Iris pigment epithelial cell (primary cell): ENCODE measurements at places on chromosomes 5 and 9.

- DNase-seq, result no peak
Measured at GRCh38 chr5:61328791-61329549, 3.1 kb upstream of the ZSWIM6 start.

DNA sequence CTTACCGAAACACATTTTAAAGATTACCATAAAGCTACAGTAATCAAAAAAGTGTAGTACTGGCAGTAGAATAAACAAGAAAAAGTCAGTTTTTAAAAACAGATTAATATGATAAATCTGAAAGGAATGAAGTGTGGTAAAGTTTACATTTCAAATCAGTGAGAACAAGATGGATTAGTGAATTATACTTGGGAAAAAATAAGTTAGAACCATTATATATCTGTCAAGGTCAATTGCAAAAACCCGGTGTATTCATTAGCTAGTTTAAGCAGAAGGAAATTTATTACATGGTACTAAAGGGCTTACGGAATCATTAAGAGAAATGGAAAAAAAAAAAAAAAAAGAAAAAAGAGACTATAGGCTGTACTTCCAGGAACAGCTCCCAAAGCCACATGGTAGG lies 164.3 kb downstream of the MUSK start:
- peak; percentile 39 for DNase-seq

GRCh38 chr5:7872517-7873130 lies 3.7 kb downstream of the MTRR start:
- DNase-seq, result no peak

DNA sequence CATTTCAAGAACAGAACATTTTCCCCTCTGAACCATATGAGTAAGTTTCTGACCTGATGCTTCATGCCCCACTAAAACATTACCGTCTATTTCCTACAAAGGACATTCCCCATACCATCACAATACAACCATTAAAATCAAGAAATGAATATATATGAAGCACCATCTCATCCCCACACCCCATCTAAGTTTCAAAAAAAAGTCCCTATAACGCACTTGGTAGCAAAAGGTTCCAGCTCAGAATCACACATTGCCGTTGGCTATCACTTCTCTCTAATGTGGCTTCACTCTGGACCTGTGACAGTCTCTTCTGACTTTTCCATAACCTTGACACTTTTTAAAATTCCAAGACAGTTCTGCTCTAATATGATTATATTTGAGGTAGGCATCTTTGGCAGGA lies 5.9 kb downstream of the EMB start:
- no peak for DNase-seq

DNA sequence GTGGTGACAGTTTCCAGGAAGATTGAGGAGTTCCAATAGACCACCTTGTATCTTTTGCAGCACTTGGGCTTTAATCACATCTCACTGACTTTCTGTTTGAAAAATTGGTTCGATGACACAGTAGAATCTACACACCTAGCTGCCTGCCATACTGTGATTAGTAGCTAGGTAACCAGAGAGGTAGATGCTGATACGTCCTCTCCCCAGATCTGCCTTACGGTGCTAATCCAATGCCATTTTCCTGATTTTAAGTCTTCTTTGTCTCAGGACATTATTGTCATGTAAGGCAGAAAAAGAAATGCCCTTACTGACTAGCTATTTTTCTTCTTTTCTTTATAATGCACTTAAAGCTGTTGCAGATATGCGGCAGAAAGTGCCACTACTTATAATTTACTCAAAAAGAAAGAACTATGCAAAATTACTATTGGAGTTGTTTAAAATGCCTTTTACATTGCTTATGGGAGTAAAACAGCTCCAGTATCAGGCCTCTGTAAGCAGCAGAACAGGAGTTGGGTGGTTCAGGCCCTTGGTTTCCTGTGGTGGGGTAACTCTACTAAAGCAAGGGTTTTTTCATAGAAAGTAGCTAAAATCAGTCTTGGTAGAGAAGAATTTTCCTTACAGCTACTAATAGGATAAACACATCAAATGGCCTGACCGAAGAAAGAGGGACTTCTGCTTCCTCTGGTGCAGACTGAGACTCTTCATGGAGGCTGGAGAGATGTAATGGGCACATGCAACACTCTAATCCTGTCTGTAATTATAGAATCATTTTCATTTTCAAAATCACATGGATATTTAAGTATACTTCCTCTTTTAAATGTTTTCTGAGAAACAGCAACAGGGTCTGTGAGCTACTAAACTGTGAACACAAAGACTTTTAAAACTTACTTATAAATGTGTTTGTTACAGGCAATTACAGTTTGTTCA lies 177.2 kb downstream of the MAPKAP1 start:
- DNase-seq, result no peak

DNA sequence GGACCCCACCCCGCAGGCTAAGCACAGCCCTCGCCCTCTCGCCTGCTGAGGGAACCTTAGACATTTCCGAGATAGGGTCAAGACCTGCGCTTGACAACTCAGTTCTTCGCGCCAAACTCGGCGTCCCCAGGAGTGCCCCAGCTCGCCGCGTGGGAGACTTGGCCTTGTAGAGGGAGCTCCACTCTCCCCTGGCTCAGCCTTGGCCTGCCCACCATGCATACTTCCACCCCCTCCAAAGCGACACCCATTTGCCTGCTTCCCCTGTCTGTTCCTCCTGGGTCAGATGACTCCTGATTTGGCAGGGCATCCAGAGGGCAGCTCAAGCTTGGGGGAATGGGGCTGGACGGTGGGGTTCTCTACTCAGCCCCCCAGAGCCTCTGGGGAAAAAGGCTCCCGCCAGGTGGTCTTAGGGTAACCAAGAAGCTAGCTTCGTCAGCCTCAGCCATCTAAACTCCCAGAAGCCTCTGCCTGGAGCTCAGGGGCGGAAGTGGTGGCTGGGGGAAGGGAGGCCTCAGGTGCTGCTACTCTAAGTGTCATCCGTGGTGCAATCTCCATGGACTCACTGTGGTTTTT lies 560 bp downstream of the DOCK2 start:
- DNase-seq, result no peak

DNA sequence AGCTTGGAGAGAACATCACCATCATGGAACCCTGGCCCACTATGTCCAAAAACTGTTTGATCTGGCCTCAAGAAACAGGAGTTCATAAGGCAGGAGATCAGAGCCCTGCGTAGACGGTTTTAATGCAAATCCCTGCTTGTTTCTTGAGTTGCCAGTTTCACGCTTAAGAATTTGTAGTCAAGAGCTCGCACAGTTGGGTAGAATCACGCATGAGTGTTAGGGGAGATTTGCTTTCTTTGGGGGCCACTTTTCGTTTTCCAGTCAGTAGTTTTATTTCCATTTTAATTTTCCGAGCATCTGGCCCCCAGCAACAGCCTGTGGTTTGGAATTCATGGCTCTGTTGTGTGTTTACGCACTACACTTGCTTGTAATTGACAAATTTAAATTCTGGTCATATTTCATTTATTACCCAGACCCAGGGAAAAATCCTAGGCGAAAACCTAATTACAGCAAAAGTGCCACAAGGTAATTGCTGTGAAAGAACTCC lies 6.6 kb upstream of the C5orf58 start:
- no peak for DNase-seq

GRCh38 chr5:107724642-107725041 lies 53.9 kb upstream of the EFNA5 start:
- no peak for DNase-seq

GRCh38 chr5:142422429-142422828 lies 97.6 kb upstream of the SPRY4 start:
- DNase-seq, result peak; percentile 85

DNA sequence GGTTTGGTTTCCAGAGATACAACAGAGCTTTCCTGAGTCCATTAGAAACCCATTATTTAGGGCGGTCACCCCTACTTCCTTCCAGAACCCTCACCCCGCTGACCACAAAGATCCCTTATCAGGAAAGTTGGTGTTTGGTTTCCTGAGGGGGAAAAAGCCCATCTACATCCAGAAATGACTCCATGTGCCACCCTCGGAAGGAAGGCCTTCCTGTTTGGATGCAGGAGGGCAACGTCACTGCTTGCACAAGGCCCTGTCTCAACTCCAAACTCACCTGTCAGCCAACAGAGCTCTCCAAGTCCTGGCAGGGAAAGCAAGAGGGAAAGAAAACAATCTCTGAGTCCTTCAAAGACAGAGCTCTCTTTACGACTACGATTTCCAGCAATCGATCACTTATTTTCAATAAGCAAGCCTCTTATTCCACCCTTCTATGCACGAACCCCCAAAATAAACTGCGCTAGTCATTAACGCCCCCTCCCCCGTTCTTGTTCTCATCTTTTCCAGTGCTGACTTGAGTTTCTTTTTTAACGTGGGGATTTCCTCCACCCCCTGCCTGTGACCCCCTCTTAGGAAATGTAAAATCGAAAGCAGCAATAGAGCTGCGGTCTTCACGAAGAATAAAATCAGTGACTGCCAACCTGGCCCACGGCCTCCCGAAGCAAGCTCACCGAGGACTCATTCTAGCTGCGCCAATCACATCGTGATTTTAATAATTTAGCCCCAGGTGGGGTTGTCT lies 35.7 kb upstream of the NTNG2 start:
- DNase-seq, result no peak

GRCh38 chr5:140342287-140342686 lies 4.1 kb downstream of the HBEGF start:
- no peak for DNase-seq

- no peak for DNase-seq
Measured at GRCh38 chr9:37947977-37948376, 44.0 kb upstream of the SLC25A51 start.

- no peak for DNase-seq
Measured at GRCh38 chr5:10644192-10644591, 80.3 kb downstream of the ANKRD33B start.

DNA sequence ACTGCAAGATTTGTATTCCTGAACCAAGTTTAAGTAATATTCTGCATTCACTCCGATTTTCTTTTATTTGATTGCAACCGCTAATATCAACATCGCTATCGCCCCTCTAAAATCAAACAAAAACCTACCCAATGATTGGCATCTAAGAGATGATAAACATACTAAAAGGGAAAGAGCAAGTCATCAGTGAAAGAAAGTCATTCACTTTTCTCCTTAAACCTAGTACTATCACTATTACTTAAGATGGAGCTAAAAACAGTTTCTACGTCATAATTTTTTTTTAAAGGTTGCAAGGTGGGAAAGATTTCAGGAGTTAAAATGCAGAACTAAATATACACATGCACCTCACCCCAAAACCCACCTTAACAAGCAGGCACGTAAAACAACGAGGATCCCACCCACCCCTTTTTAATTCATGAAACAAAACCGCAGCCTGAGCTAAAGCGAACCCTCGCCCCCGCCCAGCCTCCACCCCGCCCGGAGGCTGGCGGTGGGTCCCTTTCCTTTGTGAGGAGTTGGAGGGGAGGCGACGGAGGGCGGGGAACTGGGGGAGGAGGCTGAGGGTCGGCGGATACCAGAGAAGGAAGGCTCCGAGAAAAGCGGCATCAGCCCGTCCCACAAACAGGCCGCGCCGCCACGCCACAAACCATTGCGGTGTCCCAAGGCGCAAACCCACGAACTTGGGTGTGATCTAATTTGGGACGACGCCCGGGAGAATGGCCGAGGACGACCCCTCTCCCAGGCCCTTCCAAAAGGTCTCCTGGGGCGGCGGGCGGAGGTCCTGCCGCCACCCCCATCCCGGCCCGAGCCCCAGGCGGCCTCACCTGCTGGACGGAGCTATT lies 861 bp downstream of the UBQLN1 start:
- DNase-seq, result peak; percentile 21

GRCh38 chr5:174348311-174348981 lies 302.9 kb downstream of the NSG2 start:
- DNase-seq, result no peak

- DNase-seq, result no peak
Measured at GRCh38 chr5:25744908-25745307, 1100.1 kb upstream of the CDH10 start.

- DNase-seq, result no peak
Measured at GRCh38 chr9:122562134-122562760, 9.3 kb downstream of the OR1N2 start.

DNA sequence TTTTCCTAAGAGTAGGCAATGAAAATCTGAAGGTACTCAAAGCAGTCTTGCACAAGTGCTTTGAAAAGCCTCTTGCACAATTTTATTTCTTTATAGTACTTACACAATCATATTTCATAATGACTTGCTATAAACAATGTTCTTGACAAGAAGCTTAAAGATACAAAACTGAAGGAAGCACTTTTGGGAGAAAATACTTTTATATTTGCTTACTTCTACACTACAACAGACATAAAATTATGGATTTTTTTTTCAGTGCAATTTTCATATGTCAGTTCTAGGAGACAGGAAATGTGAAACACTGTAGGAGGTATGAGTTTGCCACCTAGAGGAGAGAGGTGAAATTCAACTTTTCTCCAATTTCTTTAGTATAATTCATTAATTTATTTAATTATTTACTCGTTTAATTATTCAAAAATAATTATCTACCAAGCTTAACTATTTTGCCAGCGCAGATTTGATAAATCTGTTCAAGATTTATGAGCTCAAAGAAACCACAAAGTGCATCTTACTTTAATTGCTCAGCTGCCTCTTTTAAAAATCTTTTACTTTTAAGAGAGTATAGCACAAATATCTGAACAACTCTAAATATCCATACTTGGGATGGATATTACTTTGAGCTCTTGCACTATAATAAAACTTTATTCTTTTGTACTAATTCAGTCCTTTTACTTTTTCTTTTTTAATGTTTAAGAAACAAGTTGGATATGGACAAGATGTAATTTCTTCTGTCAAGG lies 29.0 kb upstream of the CDKN2B start:
- peak; percentile 69 for DNase-seq

GRCh38 chr5:113510836-113511451 lies 2.5 kb upstream of the YTHDC2 start:
- peak; percentile 59 for DNase-seq

- no peak for DNase-seq
Measured at GRCh38 chr5:173884402-173885053, 3.6 kb upstream of the CPEB4 start.

- DNase-seq, result peak; percentile 99
Measured at GRCh38 chr5:172417983-172418630, 36.2 kb downstream of the SH3PXD2B start.

GRCh38 chr9:36132086-36132485 lies 4.4 kb upstream of the GLIPR2 start:
- peak; percentile 68 for DNase-seq

DNA sequence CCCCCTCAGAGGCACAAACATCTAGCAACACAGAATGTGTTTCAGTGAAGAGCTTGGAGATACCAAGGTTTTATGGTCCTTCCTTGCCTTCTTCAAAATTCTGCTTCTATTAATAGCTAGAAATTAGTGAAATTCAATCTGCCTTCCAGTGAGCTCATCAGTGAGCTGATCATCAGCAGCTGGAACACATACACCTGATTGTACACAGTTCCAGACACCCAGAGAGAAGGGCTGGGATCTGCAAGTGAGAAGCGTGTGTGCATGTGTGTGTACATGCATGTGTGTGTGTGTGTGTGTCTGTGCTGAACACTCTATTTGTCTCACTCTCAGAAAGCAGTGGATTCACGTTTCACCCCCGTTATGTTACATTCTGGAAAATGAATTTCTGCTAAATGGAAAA lies 28.5 kb downstream of the CFAP90 start:
- DNase-seq, result no peak

GRCh38 chr5:149837680-149838269 lies 106.8 kb downstream of the PDE6A start:
- DNase-seq, result peak; percentile 77

GRCh38 chr9:4086119-4087090 lies 213.5 kb downstream of the GLIS3 start:
- peak; percentile 79 for DNase-seq

GRCh38 chr9:109463924-109464625 lies 34.0 kb downstream of the PTPN3 start:
- DNase-seq, result no peak

- DNase-seq, result peak; percentile 41
Measured at GRCh38 chr5:14696057-14696456, 31.5 kb downstream of the OTULIN start.

GRCh38 chr5:87114631-87115030 lies 153.1 kb upstream of the RASA1 start:
- DNase-seq, result no peak
